SK-N-DZ (cell line): ENCODE measurements at places on chromosomes 5 and 9.

DNA sequence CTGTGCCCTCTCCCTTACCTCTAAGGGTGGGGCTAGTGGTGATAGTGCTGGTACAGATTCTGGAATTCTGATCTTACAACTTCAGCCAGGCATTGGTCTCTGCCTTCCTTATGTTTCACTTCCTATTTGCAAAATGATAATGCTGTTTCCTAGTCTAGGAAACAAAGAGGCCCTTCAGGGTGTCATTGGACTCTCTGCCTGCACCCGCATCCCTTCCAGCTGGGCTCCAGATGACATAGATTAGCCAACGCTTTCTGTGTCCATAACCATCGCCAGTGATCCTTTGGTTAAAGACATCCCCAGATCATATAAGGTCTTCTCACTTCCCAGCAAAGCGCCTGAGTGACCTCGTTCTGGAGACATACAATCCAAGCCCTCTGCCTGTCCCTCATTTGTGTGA lies 180.7 kb downstream of the ERCC6L2 start:
- DNase-seq = no peak

DNA sequence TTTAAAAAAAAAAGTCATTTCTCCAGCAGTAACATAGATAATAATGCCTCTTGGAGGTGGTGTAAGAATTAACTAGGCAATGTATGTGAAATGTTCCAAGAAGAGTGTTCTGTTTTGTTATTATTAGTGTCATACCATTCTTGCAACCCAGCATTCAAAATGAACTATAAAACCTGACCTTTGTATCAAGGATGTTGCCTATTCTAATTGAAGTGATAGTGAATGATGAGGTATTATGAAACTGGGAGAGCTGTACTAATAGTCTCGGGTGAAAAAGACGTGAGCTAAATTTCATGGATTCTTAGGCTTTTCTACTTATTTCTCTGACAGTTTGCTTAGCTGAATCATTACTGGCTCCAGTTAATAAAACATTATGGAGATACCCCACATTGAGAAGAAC lies 224.6 kb downstream of the CD180 start:
- no peak for DNase-seq

GRCh38 chr5:124752854-124753720 lies 6.6 kb upstream of the ZNF608 start:
- DNase-seq = no peak

DNA sequence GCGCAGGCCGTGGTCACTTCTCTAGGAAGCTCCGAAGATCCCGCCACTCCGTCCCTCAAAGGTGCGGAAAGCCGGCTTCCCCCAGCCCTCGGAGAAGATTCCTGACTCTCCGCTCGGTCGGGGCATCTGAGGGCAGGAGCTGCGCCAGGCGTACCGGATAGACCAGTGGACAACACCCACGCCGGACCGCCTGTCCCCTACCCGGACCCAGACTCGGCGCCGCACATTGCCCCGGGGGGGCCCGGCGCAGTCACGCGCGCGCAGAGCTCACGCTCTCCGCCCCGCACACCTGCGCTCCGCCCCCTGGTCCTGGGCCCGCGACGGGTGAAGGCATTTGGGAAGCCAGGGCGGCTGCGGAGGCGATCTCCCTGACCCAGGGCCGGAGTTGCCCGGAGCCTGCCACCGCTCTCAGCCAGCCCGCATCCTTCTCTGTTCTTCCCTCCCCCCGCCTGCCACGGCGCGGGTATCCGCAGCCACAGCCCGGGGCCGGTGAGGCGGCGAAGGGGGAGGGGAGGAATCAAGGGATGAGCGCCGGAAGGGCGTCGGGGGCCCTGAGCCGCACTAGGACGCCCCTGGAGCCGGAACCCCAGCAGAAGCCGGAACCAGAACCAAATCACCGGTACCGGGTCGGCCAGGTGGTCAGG lies 448 bp downstream of the RELL2 start:
- DNase-seq = peak; percentile 50

DNA sequence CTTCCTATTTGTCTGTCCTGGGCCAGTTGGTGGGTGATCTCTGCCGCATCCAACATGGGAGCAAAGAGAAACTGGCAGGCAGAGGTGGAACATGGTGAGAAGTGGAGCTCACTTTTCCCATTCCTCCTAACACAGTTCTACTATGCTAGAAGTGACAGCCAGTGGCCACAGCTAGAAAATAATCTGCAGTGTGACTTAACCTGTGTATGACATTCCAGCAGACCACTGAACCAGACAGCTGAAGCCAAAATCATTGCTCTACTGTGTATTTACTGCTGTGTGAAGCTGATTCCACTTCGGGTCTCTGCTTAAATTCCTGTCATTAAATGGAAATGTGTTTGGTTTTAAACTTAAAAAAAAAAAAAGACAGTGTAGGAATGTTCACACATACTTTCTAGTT lies 523.0 kb downstream of the MTRR start:
- DNase-seq = no peak

DNA sequence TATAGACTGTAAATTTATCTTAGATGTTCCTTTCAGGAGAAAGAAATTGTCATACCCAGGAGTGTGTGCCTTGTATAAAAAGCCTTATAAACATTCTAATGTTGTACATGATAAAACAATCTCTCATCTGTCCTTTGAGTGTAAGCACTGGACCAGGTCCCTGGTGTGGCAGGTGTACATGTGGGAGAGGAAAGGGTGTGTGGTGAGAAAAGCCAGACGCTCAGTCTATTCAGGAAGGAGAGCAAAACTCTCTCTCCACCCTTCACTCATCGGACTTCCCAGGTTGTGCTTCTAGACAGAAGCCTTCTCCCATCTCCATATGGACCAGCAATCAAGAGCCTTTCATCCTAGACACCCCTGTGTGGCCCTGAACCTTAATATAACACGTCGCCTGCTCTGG lies 154.2 kb downstream of the ESM1 start:
- DNase-seq = no peak

DNA sequence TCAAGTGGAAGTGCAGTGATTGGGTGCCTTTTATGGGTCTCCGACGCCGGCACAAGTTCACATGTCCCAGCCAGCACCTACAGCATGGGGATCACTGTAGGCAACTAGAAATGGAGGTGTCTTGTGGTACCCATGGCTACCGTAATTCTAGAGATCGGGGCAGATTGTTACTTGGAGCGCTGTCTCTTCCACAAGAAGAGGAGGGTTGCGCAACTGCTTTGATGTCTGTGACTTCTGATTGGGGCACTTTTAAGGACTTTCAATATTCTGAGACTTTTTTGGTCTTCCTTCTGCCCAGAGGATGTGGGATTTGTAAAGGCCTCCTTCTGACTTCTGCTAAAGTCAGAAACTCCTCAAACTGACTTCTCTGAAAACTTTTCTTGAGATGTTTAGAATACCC lies 41.9 kb downstream of the GLRX start:
- DNase-seq = no peak
